Fibroblast of skin of scalp (primary cell): ENCODE measurements at places on chromosomes 5 and 9.

GRCh38 chr9:101460965-101461364 lies 25.4 kb upstream of the ALDOB start:
- no peak for DNase-seq

DNA sequence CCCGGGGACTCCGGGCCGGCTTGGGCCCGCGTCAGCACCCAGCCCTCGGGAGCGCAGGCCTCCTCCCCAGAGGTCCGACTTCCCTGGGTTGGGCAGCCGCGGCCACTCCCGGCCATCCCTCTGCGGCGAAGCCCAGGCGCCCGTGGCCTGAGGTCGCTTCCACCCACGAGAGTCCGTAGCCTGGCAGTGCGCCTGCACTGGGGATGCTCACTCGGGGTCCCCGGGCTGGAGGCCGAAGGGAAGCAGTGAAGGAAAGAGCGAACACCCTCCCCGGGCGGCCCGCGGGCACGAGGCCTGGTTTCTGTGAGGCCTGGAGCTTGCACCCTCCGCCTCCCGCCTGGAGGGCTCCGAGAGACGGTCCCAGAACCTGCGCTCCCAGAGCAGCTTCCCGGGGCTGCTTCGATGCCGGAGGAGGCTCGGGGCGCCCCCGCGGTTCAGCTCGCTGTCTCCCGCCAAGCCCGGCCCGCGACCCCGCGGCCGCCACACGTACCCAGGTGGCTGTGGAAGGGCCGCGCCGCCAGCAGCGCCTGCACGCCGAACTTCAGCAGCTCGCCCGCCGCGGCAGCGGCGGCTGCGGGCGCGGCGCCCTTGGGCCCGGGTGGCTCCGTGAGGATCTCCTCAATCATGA lies 607 bp downstream of the BARX1 start:
- DNase-seq: no peak

DNA sequence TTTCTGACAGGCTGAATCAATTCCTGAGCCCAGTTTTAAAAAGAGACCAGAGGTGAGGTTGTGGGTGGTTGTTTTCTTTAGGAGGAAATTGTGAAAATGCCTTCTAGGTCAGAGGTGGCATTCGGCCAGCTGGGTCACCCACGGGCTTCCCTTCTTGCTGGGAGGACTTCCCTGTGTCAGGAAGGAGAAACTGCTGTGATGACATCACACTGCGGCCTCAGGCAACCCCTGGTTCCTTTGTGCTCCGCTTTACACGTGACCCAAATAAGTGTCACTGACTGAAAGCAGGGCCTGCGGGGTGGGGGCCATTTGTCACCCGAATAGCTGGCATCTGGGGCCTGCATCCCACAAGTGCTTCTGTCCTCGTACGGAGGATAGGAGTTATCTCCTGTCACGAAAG lies 39.7 kb downstream of the FABP6 start:
- DNase-seq: peak; percentile 20

DNA sequence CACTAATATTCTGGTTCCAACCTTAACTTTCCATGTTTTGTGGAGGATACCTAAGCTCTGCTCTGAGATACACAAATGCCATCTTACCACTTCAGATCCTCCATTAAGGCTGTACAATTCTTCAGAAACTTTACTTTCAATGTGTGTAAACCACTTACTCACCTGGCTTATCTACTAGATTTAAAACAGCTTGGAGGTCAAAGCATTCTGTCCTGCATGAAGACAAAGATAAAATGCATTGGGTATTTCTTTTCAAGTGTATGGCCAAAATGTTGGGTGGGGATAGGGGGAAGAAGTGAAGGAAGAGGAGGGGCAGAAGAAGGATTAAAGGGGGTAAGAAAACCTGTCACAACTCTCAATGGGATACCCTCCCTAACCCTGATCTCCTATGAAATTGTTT lies 939 bp downstream of the GOLGA1 start:
- no peak for DNase-seq

- DNase-seq: no peak
Measured at GRCh38 chr5:81878333-81878732, 93.5 kb upstream of the ATG10 start.

DNA sequence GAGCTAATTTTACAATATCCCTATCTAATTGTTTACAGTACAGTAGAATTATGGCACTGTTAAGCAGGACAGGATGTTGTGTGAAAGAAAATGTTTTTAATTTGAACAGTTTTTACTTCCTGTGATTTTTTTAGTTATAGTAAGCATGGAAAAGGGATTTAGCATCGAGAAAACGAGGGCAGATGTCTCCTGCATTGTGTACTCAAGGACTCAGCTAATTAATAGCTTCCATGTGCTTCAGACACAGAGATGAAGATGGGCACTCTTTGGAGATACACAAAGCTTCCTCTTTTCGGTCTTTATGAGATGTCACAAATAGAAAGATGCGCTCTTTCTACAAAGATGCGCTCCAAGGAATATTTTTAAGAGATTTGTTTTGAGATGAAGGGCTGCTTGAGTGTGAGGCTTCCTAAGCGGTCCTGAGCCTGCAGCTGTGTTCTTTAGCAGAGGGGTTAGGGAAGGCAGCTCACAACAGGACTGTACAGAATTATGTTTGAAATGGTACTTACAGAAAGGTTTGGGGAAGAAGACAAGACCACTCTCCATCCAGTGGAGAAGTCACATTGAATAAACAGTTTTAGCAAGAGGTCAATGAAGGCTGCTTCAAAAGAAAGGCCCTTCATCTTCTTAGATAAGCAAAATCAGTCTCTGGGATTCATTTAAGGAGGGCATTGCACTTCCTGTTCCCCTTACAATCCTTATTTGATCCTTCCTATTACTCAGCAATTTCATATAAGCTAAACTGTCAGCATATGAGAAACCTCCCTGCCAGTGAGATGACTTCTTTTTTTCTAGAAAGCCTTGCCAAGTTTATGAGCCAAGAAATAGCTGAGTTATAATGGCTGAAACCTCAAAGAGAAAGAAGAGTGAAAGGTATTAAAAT lies 311.5 kb downstream of the EFNA5 start:
- peak; percentile 77 for DNase-seq

DNA sequence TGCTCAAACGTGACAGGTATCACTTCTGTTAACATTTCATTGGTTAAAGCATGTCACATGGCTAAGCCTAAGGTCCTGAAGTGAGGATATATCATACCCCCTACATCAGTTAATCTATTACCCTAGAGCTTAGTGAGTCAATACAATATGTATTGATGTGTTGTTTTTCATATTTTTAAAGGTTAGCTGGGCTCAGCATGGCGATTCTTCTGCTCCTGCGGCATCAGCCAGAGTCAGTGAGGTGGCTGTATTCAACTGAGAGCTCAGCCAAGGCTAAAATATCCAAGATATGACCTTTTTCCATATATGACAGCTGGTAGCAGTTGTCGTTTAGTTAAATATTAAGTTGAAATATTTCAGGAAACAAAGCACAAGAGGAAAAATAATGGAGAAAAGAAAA lies 38.5 kb upstream of the MPDZ start:
- DNase-seq: no peak
